ENCODE measurements at places on chromosomes 16 and 17. TPM values are rescaled to one million over a fixed set of nuclear protein-coding genes. Genes with fewer than 3 reads are reported as not detected.
A peak's percentile ranks its signal among the peaks of the same experiment; 100 is the strongest.

Gene WNK4
- total RNA-seq: 2.5 TPM

Gene KRTAP2-2
- not detected for total RNA-seq

Gene CD300LF
- total RNA-seq: not detected

Gene DYNLRB2
- not detected for total RNA-seq

Gene MT4
- not detected for total RNA-seq

Gene GPR139
- not detected for total RNA-seq

Gene SYCE1L
- 4.3 TPM for total RNA-seq

Gene TMEM100
- total RNA-seq: 4.2 TPM

Gene RRAD
- 36.4 TPM for total RNA-seq

DNA sequence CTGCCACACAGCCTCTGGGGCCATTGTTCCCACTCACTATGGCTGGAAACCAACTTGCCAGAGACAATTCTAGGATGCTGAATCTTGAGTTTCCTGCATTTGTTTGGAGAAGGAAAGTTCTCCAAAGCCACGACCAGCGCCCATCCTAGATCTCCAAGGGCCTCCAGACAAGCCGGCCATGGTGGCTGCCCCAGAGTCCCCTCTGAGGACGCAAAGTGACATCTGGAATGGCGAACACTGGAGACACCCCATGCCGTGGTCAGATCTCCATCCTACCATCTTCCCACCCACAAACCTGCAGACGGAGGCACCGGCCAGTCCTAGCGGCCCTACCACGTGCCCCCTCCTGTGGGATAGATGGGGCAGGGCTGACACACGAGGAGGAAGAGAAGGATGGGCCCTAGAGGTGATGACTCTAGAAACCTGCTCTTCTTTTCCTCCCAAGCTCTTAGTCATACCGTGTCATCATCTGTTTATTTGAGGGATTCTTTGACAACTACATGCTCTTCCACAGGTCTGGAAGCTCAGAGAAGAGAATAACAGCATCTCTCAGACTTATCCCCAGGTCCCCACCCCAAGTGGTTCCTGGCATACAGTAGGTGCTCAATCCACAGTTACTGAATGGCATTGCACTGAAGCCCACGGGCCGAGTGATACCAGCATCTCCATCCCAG, 71.3 kb downstream of the MYH11 start:
- no peak overlapping the region for H3K4me3 ChIP-seq
- peak overlapping the region; percentile 77 for H3K27ac ChIP-seq
- H3K4me1 ChIP-seq: peaks cover 100% of the 10 kb centered on the region
- H3K27me3 ChIP-seq: no peaks in the 10 kb centered on the region

- H3K4me1 ChIP-seq: peaks cover 63% of the 10 kb centered on the region
- no peak for DNase-seq
- H3K4me3 ChIP-seq: no peak overlapping the region
Measured at GRCh38 chr17:40035162-40035559, 19.0 kb downstream of the MED24 start.

- no peak overlapping the region for H3K27ac ChIP-seq
- no peak overlapping the region for H3K4me3 ChIP-seq
- H3K27me3 ChIP-seq: no peaks in the 10 kb centered on the region
- H3K36me3 ChIP-seq: peaks cover 4% of the 10 kb centered on the region
- DNase-seq: no peak
Measured at GRCh38 chr16:19044769-19045168, 22.6 kb upstream of the COQ7 start.

DNA sequence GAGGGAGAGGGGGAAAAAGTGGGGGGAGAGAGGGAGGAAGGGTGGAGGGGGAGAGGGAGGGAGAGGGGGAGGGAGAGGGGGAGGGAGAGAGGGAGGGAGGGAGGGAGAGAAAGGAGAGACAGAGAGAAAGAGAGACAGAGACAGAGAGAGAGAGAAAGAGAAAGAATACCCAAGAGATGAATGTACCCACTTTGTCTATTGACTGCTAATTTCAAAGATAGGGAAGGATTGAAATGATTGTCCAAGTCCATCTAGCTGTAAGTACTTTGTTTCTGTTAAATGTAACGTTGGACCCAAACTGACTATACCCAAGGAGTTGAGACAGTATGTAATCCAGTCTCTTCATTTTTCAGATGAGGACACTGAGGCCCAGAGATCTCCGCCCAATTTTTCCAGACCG, 374.9 kb downstream of the GRIN2A start:
- DNase-seq: no peak
- H3K4me1 ChIP-seq: no peaks in the 10 kb centered on the region
- no peak overlapping the region for H3K4me3 ChIP-seq
- H3K36me3 ChIP-seq: no peaks in the 10 kb centered on the region

GRCh38 chr17:42065201-42065600, 14.8 kb upstream of the C17orf113 start:
- H3K4me1 ChIP-seq: no peaks in the 10 kb centered on the region
- no peaks in the 10 kb centered on the region for H3K27me3 ChIP-seq
- DNase-seq: no peak
- no peak overlapping the region for H3K27ac ChIP-seq

- H3K4me3 ChIP-seq: peak overlapping the region; percentile 80
- peaks cover 9% of the 10 kb centered on the region for H3K36me3 ChIP-seq
- H3K27me3 ChIP-seq: no peaks in the 10 kb centered on the region
- DNase-seq: no peak
- H3K27ac ChIP-seq: no peak overlapping the region
Measured at GRCh38 chr17:51154176-51154575, 817 bp downstream of the NME1 start.

DNA sequence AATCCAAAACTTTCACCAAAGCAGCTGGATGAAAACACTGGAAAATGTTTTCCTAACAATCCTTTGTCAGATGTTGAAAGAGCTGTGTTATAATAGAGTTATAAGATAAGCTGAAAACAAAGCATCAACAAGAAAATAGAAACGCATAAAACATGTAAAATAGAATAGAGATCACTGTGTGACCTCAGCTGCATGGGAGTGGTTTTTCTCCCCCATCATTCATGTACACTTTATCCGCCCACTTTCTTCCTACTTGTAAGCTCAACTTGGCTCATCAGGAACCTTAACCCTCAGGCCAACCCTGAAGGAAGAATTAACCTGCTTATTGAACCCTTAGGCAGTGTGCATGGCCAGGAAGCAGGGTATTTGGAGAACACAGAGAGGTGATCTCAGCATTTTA, 238.5 kb upstream of the PMFBP1 start:
- H3K36me3 ChIP-seq: no peaks in the 10 kb centered on the region
- DNase-seq: no peak
- H3K27ac ChIP-seq: no peak overlapping the region
- H3K4me1 ChIP-seq: no peaks in the 10 kb centered on the region

DNA sequence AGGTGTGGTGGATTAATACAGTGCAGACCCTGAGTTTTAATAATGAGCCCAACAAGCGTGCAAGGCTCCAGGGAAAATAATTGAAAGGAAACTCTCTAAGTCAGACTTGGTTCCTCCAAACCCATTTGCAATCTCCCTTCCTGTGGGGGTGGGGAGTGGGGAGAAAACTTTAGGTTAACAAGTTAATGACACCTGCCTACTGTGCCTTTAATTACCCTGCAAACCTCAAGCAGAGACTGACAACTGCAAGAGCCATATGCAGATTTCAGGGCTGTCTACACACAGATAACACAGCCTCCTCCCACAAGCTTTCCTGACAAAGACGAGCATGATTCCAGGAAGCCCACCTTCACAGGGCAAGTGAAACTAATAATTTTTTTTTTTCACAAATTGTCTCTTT, 359.3 kb downstream of the HS3ST4 start:
- H3K27me3 ChIP-seq: peaks cover 8% of the 10 kb centered on the region
- no peak overlapping the region for H3K27ac ChIP-seq
- no peaks in the 10 kb centered on the region for H3K36me3 ChIP-seq

DNA sequence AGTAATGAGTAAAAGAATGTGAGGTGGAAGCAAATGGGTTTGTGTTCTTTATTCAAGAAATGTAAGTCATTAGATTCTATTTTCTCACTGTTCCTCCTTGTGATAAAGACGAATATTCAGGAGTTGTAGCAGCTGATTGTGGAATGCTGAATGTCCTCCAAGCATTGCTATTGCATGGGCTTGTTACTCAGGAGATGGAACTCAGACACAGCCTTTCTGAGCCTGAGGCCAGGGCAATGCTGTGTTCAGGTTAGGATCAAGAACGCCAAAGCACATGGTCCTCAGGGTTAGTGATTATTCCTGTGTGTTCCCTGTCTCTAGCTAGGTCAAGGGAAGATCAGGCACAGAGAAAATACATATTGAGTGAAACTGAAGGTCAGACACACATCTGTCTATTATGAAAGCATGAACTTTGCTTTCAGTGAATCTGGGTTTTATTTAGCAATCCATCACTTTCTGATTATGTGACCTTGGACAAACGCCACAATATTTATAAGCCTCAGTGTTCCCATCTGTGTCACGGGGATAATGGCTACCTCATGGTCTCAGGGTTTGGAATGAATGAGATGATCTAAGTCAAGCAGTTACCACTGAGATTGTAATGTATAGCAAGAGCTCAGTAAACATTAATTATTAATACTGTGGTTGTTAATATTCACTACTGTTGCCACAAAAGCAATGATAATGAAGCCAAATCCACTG, 426.8 kb upstream of the DYNLRB2 start:
- no peaks in the 10 kb centered on the region for H3K36me3 ChIP-seq
- no peak overlapping the region for H3K4me3 ChIP-seq
- H3K27ac ChIP-seq: no peak overlapping the region
- H3K27me3 ChIP-seq: no peaks in the 10 kb centered on the region
- H3K4me1 ChIP-seq: no peaks in the 10 kb centered on the region

DNA sequence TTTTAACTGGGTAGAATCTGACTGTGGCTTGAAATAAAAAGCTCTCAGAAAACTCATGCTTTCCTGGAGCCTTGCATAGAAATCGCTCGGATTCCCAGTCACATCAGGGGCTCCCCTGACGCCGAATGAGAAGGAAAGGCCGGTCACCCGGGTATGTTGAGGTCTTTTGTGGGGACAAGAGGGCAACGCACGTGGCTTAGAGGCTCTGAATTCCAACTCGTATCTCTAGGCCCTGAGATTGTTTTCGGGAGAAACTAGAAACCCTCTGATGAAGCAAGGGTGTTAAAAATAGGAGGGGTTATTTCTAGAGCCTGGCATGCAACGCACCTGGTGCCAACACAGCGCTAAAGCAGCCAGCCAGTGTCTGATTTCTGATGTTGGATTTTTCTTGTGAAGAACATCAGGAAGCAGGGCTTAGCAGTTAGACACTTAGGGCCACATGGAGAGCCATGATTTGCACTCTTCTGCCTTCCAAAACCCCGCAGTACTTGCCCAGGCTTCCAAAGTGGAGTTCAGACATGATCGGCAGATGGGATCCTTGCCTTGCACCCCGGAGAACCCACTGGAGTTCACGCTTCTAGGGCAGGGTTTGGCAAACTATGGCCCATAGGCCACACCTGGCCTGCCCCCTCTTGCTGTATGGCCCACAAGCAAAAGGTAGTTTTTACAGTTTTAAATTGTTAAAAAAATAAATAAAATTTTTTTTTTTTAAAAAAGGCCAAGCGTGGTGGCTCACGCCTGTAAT, 12.6 kb downstream of the CACNG1 start:
- no peaks in the 10 kb centered on the region for H3K36me3 ChIP-seq
- no peaks in the 10 kb centered on the region for H3K27me3 ChIP-seq
- no peak overlapping the region for H3K27ac ChIP-seq
- H3K4me3 ChIP-seq: no peak overlapping the region
- H3K4me1 ChIP-seq: no peaks in the 10 kb centered on the region

GRCh38 chr17:7477392-7478275, 1.8 kb downstream of the ZBTB4 start:
- no peaks in the 10 kb centered on the region for H3K36me3 ChIP-seq
- H3K27ac ChIP-seq: peak overlapping the region; percentile 100
- DNase-seq: no peak

DNA sequence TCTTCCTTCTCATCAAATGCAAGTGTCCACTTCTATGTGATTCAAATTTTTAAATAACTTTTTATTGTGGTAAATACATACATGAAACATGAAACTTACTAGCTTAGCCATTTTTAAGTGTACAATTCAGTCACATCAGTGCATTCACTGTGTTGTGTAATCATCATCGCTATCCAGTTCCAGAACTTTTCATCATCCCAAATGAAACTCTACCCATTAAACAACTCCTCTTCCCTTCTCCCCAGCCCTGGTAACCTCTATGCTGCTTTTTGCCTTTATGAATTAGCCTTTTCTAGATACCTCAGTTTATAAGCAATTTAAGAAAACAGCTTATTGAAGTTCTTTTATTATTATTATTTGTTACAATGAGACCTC, 41.1 kb upstream of the IL34 start:
- H3K27ac ChIP-seq: no peak overlapping the region
- DNase-seq: no peak
- peaks cover 7% of the 10 kb centered on the region for H3K4me1 ChIP-seq
